Stimulated activated CD4-positive, alpha-beta T cell treated with anti-CD3 and anti-CD28 coated beads, Interleukin-1b, Interleukin-23, amount 100 ng/mL, for 1 hour (primary cell): ENCODE measurements at places on chromosomes 6 and 20.

DNA sequence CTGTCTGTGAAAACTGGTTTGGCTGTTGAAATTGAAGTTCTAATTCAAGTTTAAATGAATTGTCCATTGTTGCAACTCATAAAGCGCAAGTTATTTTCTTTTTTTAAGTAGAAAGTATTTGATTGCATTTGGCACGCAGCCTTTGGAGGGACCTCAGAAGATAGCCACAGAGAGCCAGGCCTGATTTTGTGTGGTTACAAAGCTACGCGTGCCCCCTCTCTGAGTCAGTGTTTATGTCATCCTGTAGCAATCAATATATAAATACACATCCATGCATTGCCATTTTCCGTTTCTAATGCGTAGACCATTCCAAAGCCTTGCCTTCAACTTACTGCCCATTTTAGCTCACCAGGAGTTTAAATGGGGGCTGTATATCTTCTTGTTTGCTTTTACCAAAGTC is 173.2 kb downstream of the TMEM242 start:
- no peak for DNase-seq

DNA sequence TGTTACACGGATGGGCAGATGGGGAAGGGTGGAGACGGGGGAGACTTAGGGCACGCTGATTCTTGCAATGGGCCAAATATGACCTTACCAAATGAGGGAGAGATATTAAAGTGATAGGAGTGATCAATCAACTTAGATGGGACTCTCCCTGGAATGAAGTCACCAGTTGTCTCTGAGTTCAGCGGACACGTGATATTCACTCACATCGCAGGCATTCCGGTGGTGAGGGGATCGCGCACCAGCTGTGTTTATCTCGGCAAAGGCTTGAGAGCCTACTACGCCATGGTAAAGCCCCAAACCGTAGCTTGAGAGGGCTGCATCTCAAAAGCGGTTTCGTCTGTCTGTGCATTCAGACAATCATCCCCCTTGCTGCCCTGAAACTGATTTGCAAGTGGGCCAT is 5.5 kb downstream of the BMP7 start:
- no peak for DNase-seq

DNA sequence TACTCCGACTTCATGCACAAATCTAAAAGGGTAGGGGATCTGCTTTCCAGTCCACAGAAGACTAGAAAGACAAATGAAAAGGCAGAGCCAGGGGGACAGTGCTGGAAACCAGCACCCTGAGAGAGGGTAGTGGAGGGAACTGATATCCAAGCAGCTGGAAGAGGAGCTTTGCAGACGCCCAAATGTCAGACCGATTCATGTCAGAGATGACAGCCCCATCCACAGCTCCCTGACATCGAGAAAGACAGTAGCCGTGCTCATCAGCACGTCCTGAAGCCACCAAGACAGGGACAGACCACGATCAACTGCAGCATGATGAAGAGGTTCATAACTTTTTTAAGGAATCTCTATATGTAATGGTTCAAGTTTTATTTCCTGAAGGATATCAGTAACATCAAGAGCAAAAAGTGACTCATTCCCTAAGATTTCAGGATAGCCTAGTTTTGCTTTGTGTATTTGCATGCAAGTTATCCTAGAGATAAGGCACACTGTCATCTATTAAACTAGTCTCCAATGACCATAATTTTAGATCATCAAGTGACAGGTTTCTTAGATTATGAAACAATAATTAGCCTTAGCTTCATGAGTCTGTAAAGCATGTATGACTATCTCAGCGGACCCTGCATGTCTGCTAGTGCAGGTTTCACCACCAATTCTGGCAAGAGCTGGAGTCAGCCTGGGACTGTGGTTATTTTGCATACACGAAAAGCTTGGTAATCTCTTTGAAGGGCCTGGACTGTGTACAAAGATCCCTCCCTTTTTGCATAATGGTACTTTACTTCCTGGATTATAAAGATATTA is 43.0 kb downstream of the PRDM1 start:
- no peak for DNase-seq

DNA sequence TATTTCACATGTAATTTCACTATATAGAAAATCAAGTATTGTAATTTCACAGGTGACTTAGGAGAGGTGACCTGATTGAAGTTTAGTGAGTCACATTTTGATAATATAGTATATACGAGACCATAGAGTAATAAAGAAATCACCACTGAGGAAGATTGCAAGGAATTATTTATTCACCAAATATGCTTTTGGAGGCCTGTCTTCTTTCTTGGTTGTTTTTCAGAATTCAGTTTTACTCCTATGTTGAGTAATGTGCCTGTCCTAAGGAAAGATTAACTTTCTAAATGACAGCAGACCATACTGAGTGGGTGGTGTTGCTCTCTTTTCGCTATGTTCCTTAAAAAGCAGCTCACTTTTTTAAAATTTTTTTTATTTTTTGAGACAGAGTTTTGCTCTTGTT is 87.5 kb upstream of the FOXO3 start:
- no peak for DNase-seq

DNA sequence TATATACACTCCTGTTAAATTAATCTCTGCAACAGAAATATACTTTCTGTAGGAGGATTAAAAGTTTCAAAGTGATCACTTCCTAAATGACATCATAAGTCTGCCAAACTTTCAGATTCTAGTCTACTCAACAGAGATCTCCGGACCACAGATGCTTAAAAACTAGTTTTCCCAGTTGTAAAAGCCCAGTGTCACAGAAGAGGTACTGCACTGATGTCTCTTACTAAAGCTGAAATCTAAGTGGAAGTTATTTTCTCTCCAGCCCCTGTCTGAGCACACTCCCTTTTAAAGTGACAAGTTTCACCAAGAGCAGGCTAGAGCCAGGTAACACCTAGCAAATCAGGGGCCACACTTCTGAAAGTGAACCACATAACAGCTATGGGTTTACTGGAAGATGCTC is 71.6 kb upstream of the DST start:
- DNase-seq: no peak

DNA sequence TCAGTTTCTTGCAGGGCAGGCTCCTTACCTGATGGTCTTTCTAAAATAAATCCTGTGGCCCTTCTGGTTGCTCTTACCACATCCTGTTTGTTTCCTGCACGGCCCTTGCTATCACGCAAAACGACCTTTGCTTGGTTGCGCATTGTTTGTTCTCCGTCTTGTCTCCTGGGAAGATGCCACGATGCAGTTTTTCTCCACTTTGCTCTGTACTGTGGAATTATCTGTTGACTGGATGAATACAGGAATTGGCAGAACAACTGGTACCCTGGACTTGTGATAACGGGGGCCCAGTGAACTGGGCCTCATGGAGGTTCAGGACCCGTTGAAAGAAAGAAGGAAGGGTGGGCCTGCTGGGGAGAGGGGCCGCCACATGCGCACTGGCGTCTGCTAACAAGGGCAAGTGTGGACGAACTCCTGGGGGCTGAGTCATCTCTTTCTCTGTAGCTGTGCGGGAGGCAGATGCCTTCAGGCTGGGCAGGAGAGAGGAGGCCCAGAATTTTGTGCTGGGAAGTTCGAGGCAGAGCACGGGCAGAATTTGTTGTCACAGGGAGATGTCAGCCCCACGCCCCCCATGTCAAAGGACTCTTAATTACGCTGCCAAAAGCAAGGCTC is 139.9 kb downstream of the BMP7 start:
- DNase-seq: no peak
